ENCODE measurements at places on chromosomes 2 and 18.

- no peak for DNase-seq
These were observed 118.5 kb upstream of the CD302 start for GRCh38 chr2:159916511-159916910.

GRCh38 chr18:56124186-56124585 lies 514.2 kb downstream of the TXNL1 start:
- no peak for DNase-seq

GRCh38 chr2:175838979-175839378 lies 163.1 kb downstream of the LNPK start:
- DNase-seq, result no peak

DNA sequence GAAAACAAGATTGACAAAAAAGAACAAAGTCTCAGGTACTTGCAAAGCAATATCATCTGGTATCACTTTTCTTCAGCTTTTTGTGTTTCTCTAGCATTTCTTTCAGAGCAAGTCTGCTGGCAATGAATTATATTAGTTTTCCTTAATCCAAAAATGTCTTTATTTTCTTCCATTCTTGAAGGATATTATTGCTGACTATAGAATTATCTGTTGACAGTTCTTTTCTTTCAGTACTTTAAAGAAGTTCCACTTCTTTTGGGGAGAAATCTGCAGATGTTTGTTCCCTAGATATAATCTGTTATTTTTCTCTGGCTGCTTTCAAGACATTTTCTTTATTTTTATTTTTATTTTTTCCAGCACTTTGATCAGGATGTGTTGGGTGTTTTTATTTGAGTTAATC lies 161.8 kb upstream of the SPRED2 start:
- no peak for DNase-seq

GRCh38 chr2:226063704-226064440 lies 664.4 kb downstream of the NYAP2 start:
- no peak for DNase-seq

DNA sequence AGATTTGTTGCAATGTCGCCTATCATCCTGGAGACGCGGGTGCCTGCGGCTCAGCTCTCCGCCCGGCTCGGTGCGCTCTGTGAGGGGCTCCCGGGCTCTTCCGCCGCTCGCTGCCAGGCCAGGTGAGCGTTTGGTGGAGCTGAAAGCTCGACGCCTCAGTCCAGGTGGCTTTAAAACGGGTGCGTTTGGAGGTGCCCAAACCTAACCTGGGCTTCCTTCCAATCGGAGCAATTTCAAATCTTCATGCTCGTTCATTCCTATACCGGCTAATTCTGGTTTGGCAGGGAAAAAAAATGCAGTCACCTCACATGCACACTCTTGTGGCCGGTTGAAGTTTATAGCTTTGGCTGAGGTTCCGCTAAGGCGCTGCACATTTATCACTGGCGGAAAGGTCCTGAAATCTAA lies at the start of gene SLC16A14:
TSS of gene SLC16A14 (minus strand) at position 274 of the 405 bp plus-strand sequence. CDS start 9,572 bp downstream, outside the sequence.
- peak; percentile 32 for DNase-seq

DNA sequence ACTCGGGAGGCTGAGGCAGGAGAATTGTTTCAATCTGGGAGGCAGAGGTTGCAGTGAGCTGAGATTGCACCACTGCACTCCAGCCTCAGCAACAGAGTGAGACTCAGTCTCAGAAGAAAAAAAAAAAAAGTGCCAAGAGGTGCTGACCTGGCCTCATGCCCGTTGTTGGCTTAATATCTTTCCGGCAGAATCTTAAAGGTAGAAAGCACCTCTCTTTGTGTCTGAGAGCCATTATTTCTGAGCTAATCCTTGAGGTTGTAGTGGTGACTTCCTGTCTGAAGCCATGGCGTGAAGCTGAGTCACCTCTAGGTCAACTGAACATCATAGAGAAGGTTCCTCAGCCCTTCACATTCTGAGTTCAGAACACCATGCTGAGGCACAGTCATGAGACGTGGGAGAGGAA lies 60.4 kb downstream of the WDSUB1 start:
- peak; percentile 68 for DNase-seq

DNA sequence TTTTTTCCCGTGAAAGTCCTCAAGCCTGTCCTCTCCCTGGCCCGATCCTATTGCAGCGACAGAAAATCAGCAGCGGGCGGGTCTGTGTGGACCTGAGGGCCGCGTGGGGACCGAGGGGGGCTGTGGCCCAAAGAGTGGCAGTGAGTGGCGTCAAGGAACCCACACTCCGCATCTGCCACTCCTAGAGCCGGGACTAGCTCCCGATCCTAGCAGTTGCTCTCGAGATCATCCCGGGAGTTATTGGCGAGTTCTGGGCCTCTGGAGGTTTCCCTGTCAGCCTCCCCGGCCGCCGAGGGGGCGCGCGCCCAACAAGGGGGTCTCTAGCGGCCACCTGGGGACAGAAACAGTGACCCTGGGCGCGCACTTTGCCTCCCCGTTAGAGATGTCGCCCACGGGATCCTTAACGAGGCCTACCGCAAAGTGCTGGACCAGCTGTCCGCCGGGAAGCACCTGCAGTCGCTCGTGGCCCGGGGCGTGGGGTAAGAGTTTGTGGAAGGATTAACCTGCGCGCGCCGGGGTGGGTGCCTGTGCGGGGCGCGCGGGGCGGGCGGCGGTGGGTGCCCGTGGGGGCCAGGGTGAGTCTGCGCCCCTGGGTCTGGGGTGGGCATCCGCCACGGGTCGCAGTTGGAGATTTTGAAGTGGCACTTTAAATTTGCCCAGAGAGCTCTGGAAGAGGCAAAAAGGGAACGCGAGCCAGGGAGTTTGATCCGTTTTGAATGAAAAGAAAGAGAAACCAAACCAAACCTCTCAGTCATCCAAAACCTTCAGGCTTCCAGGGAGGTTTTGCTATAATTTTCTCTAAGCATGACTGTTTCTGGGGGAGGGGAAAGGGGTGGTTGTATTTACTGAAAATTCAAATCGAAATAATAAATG lies 3.5 kb downstream of the ADCYAP1 start:
- DNase-seq, result no peak

- DNase-seq, result no peak
These were observed 1.4 kb upstream of the CTNNA2 start for GRCh38 chr2:79511320-79511951.

DNA sequence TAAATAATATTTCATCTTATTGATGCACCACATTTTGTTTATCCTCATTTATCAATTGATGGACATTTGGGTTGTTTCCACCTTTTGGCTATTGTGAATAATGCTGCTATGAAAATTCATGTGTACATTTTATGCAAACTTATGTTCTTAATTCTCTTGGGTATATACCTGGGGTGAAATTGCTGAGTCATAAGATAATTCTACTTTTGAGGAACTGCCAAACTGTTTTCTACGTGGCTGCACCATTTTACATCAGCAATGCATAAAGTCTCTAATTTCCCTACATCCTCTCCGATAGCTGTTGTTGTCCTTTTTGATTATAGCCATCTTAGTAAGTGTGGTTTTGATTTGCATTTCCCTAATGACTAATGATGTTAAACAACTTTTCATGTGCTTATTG lies 116.5 kb upstream of the DLX2 start:
- DNase-seq, result no peak

- no peak for DNase-seq
These were observed 110.6 kb downstream of the MRO start for GRCh38 chr18:50709193-50709592.

- no peak for DNase-seq
These were observed 169.4 kb upstream of the CAVIN2 start for GRCh38 chr2:192016265-192016664.

- DNase-seq, result peak; percentile 41
These were observed 218.1 kb downstream of the WDR7 start for GRCh38 chr18:56869189-56869777.

- no peak for DNase-seq
These were observed 45.3 kb upstream of the SPAG16 start for GRCh38 chr2:213238753-213239495.

- no peak for DNase-seq
These were observed 4.5 kb upstream of the C2orf74 start for GRCh38 chr2:61157371-61158003.

DNA sequence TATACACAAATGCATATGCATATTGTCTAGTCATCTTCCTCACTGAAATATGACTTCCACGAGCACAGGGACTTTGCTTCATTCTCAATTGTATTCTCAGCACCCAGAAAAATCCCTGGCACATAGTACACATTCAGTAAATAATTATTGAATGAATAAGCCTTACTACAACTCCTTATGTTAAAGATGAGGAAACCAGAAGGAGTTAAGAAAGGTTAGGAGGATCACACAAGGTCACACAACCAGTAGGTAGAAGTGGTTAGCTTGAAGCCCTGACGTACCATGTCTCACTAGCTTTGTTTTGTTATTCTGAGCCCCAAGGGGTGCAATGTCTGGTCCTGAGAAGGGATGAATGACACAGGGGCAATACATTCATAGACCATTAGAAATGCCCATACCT lies 220.9 kb upstream of the PID1 start:
- no peak for DNase-seq

DNA sequence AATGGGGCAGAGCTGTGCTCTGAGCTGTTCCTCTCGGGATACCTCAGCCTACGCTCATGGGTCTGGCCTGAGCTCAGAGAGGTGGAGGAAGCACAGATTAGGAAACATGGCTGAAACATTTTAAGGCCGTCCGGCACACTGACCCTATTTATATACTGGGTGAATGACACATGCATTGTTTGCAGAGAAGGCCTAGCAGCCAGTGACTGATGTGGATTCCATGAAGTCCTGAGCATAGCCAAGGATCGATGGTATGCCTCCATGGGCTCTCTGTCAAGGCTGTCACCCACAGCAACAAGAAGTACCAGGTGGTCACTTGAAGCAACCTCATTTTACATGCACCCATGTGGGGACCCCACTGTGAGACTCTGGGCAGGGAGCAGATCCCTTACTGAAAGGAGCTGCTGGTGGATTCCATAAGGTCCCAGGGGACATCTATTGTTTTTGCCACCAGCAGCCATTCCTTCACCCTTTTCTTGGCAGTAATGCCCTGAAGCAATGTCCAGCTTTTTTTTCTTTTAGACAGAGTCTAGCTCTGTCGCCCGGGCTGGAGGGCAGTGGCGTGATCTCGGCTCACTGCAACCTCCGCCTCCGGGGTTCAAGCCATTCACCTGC lies 8.4 kb downstream of the PTMA start:
- DNase-seq, result no peak

Data from NCI-H2029 (cell line).